Hippocampal formation (tissue), 2 donors: ENCODE measurements at places on chromosomes 2 and 18.

- DNase-seq, result no peak
Observed at GRCh38 chr2:47313141-47313691, 89.7 kb upstream of the MSH2 start.

DNA sequence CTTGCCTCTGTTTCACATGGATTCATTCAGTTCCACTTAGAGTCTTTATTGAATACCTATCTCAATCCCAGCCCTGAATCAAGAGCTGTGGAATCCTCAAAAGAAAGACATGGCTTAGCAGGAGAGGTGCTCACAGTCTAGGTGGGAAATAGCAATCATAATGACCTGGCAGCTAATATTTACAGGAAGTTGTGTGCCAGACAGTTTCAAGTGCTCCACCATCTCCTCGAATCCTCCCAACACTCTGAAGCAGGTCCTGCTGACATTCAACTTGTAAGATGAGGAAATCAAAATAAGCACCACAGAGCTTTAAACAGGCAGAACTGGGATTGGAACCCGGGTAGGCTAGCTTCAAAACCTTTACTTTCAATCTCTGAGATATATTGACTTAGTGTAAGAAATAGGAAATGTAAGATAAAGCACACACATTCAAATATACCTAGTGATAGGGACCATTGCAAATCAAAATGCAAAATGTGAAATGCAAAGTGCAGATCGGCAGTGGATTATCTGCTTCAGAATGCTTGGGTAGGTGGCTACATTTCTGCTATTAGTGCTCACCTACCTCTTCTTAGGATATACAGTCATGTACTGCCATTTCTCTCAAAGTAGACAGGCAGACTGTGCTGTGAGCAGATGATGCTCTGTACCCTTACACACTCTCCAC is 182.0 kb downstream of the PRKCE start:
- DNase-seq, result no peak

- no peak for DNase-seq
Observed at GRCh38 chr2:96984300-96984699, 2.1 kb downstream of the FAM178B start.

DNA sequence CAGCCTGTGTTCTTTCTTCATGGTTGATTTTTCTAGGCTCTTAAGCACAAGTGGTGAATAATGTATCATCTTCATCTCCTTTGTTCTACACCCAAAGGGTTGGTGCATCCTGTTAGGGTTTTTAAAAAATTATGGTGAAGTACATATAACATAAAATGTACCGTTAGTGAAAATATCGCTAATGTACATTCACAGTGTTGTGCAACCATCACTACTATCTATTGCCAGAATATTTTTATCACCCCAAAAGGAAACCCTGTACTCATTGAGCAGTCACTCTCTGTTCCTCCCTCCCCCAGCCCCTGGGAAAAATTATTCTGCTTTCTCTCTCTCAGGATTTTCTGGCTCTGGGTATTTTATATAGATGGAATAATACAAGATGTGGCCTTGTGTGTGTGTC is 98.5 kb downstream of the PRKCE start:
- DNase-seq, result no peak

- DNase-seq, result no peak
Observed at GRCh38 chr2:235737396-235737795, 243.6 kb downstream of the AGAP1 start.

- DNase-seq, result no peak
Observed at GRCh38 chr2:152359573-152360363, 24.8 kb downstream of the FMNL2 start.

- no peak for DNase-seq
Observed at GRCh38 chr18:7813131-7813530, 246.0 kb downstream of the PTPRM start.

DNA sequence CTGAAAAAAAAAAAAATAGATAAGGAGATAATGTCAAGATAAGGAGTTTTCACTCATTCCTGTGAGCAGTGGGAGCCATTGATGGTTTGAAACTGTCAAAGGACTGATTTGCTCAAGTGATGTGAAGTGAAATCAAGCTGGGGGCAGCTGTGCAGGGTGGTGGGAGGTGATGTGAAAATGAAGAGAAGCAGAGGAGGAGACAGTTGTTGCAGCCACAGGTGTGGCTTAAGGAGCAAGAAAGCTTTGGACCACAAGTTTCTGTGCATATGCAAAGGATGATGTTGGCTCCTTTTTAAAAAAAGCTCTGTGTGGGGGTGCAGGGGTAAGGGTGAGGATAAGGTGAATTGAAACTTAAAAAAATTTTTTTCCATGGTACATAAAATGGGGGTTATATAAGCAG is 8.3 kb downstream of the EFR3B start:
- no peak for DNase-seq

GRCh38 chr2:98833172-98833916 is 102.4 kb upstream of the MGAT4A start:
- DNase-seq, result no peak

DNA sequence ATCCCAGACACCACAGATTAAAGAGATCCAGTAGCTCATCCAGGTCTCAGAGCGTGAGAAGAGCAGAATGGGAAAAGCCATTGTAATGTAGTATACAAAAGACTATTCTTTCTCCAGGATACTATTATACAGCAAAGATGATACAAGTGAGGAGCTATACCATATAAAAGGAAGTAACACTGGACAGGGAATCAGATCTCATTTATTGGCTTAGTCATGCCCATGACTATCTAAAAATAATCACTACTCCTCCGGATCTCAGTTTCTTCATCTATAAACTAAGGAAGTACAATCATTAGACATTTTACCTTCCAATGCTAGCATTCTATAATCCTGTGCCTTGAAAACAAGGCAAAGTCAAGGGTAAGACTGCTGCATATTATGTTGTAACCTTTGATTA is 19.4 kb downstream of the KRCC1 start:
- DNase-seq, result no peak

- no peak for DNase-seq
Observed at GRCh38 chr2:216205486-216205885, 96.3 kb downstream of the XRCC5 start.

DNA sequence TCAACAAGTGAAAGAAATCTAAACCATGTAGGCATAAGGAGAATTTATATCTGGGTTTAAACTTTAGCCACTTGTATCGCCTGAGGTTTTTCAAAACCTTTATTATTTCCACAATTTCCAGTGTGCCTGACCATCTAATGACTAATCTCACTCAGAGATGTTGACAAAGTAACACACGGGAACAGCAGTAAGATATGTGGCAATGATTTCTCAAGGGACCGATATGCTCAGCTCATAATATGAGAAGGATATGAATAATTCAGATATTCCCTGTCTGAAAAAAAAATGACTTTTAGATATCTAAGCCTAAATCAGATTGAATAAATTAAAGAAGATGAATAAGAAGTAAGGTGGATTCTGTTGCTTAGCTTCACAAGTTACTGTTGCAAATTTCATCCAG is 43.5 kb downstream of the TMEM163 start:
- DNase-seq, result no peak

DNA sequence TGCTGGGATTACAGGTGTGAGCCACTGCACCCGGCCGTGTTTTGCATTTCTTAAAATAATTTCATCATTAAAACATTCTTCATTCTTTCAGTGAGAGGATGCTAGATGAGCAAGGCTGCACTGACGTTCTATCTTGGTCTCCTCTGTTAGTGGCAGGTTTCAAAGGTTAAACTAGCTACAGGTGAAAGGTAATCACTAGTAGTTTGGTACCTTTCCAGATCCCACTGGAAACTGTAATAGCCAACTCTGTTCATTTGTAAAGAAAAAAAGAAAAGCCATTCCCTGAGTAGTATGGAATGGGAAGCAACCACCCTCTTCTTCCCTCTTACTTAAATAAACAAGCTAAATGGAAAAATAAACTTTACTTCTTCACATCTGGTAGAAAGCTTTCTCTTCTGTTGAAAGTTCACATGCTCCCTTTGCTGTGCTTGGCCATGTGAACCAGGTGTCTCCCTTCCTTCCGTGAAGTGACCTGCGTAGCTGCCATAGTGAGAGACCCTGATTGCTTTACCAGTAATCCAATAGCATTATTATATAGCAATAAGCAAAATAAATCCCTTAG is 94.0 kb downstream of the GREB1L start:
- no peak for DNase-seq

DNA sequence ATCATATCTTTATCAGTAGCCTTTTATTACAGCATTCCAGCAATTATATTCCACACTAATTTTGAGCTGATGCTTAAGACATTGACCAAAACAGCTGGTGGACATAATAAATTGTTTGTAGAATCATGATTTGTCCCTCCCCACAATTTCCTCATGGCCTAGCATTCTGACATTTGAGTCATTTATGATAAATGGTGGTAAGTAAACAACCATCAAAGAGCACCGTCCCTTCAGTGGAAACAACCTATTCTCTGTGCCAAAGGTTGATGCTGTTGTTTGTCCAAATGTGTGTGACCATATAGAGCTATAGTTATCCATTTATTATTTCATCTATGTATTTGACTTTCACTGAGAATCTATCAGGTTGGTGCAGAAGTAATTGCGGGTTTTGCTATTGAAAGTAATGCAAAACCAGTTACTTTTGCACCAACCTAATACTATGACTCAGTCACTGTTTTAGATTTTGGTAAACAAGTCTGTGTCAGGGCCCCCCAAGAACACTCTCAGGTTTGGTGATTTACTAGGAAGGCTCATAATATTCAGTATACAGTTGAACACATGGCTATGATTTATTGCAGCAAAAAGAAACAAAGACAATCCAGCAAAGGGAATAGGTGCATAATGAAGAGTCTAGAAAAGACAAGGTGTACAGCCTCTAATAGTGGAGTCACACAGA is 608.7 kb upstream of the REG3G start:
- no peak for DNase-seq

DNA sequence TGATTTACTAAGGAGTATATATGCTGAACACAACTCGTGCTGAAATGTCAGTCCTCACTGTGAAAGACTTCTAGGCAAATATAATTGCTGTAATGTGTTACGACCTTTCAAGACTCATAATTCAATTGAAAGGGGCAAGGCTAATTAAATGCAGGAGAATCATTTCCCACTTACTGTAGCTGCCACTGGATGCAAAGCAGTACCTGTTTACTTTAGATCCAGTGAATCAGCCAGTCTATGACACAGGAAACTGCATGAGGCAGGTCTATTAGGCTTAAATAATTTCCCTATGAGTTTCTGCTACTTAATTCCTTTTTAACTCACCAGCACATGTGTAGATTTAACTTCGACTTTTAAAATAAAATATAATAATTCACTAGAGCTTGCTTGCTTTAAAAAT is 125.6 kb downstream of the CTNNA2 start:
- DNase-seq, result no peak

GRCh38 chr2:29706171-29706720 is 215.1 kb downstream of the ALK start:
- DNase-seq, result no peak

- DNase-seq, result no peak
Observed at GRCh38 chr2:20254731-20255130, 29.8 kb upstream of the SDC1 start.

GRCh38 chr2:36783246-36783645 is 86.7 kb downstream of the VIT start:
- DNase-seq, result no peak

DNA sequence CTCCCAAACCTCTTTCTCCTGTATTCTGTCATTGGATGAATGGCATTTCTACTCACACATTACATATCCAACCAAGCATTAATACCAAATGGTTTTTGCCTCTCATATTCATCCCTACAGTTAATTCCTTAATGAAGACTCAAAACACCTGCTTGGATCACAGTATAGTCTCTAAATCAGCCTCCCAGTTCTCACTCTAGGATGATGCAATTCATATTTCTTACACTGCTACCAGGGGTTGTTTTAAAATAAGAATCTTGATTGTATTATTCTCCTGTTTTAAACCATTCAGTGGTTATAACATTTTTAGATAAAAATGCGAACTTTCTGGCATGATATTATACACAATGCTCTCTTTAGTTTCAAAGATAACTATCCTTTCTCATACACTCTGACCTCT is 281.4 kb upstream of the ZEB2 start:
- no peak for DNase-seq

GRCh38 chr2:183543222-183543621 is 419.0 kb downstream of the NUP35 start:
- no peak for DNase-seq

DNA sequence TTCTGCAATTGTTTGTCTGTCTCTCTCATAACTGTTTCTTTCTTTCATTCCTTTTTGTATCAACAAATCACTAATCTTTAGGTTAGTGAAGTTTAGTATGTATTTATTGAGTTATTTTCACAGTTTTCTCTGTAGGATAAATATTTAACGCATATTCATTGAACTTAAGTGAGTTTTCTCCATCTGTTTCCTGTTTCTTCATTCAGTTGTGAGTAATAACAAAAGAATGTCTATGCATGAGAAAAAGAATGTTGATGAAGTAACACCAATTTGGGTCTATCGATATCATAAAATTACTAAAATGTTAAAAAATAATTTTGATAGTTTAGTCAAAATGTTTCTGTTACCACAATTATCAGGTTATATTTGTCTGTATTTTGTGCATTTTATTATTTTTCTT is 948.0 kb downstream of the DSC3 start:
- no peak for DNase-seq

DNA sequence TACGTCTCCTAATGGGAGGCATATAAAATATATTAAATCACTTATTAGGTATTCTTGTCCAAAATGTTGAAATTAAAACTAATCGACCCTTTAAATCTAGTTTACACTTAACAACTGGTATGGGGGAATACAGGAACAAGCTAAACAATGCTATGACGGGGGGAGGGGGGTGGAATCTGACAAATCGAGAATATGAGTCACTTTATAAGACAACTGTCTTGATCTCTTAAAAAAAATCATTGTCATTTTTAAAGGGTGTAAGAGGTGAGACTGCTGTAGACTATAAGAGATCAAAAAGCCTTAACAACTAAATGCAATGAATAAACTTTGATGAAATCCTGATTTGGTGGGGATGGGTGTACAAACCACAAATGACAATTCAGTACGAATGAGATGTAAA is 6.0 kb downstream of the MAP3K2 start:
- no peak for DNase-seq
